NCI-H2029 (cell line): ENCODE measurements at places on chromosomes 6 and 20.

DNA sequence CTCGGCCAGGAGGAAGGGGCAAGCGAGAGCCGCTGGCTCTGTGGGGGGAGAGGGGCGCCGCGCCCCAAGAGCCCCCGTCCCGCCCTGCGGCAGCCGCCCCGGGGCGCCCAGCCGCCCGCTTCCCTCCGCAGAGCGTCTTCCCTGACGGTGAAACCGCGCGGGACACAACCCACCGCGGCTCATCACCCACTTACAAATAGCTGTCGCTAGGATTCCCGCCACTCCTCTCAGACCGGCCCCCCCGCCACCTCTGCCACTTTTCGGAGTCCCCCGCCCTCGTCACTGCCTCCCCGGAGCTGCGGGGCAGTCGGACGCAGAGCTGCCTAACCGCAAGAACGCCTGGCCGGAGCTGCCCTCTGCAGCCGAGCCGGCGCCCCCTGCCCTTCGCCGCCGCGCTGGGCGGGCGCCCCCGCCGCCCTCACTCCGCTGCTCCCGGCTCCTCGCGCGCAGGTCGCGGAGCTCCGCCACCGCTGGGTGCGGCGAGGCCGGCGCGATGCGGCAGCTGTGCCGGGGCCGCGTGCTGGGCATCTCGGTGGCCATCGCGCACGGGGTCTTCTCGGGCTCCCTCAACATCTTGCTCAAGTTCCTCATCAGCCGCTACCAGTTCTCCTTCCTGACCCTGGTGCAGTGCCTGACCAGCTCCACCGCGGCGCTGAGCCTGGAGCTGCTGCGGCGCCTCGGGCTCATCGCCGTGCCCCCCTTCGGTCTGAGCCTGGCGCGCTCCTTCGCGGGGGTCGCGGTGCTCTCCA is at the start of gene SLC35D3:
Gene SLC35D3, plus strand, starts transcription at position 366 of the 749 bp plus-strand sequence. Its CDS starts 128 bp downstream, at position 494.
- DNase-seq = no peak

DNA sequence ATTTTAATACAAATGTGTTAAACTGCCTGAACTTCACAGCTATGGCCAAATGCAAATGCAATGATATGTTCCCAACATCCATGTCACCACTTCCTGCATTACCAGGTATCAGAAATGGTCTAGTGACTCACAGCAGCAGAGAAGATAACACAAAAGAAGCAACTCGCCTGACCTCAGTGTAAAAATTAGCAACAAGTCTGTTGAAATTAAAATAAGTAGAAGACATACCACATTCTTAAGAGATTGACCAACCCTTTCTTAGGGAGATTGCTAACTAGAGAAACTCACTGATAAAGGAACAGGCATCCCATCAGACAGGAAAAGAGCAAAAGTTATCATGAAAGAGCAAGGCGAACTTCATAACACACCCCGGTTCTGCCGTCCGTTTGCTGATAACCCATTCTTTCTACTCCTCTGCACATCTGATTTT is 45.1 kb downstream of the RNASET2 start:
- no peak for DNase-seq

DNA sequence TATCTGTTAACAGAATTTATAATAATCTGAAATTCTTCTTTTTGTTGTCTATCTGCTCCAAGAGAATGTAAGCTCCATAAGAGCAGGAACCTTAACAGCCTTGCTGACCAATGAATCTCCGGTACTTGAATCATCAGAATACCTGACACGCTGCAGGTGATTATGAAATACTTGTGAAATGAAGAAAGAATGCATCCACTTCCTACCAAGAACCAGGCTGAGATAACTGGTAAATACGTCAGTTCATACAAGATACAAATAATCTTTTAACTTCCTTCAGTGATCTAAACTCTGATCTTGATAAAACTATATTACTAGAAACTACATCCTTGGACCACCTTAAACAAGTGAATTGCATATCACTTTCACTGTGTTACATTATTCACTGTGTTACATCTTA is 116.2 kb downstream of the MAP3K5 start:
- no peak for DNase-seq

- peak; percentile 86 for DNase-seq
Measured at GRCh38 chr6:41728073-41728936, 7.1 kb downstream of the TFEB start.

DNA sequence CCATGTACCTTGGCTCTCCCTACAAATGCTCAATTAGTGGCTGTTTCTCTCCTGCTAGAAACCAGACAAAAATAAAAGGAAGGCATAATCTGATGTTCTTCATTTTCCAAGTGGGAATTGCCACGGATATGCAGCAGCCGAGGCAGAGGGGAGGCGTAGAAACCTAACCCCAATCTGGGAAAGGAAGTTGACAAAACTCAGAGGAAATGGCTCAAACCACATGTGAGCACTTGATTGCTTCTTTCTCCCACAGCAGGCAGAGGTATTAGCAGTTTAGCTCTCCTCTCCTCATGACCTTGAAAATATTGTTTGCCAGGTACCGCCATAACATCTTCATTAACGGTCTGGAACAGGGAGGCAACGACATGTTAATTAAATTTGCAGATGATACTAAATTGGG is 3.8 kb upstream of the MLN start:
- DNase-seq = no peak

DNA sequence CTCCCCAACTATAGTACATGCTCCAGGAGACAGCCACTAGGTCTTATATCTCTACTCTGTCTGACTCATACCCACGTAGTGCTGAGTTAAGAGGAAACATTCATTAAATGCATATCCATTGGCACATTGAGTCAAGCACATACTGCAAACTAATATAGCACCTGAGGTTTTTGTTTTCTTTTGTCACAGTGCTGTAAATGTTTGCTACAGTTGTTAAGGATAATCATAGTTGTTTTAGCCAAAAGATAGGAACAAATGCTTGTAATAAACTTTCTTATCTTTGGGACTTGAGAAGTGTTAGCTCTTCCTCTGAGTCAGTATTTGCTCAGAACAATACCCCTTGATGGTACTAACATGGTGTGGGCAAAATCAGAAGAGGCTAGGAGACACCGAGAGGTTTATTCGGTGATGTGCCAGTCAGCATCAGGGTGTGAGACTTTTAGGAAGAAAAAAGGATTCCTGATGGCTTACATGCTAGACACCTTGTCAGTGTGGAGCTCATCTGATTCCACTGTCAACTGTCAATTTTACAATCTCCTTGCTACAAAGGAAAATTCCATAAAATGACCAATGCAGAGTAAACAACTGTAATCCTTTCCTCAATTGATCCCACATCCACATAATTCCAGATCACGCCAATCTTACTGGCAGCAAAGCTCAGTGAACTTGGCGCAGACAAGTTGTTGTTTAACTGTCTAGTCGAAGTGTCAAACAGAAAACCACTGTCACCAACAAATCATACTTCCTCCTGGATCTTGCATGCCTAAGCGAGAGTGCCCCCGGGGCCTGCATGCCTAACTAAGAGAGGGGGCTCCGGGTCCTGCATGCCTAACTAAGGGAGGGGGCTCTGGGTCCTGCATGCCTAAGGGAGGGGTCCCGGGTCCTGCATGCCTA is 36.1 kb downstream of the ELOVL2 start:
- no peak for DNase-seq

DNA sequence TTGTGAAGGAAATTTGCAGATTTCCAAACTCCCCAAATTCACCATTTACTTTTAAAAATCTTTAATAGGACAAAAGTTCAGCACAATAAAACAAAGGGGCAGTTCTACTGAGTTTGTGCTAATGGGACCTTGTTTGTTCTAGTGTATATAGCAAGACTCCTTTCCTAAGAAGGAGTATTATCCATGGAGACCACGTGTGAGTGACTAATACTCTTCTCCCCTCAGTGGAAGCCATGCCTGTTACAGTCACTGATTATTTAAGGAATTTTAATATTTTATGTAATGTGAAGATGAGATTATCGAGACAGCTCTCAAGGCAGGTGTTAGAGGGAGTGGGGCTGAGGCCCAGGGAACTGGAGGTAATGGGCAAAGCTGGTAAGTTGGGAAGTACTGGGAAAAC is 16.4 kb upstream of the QKI start:
- DNase-seq = no peak

DNA sequence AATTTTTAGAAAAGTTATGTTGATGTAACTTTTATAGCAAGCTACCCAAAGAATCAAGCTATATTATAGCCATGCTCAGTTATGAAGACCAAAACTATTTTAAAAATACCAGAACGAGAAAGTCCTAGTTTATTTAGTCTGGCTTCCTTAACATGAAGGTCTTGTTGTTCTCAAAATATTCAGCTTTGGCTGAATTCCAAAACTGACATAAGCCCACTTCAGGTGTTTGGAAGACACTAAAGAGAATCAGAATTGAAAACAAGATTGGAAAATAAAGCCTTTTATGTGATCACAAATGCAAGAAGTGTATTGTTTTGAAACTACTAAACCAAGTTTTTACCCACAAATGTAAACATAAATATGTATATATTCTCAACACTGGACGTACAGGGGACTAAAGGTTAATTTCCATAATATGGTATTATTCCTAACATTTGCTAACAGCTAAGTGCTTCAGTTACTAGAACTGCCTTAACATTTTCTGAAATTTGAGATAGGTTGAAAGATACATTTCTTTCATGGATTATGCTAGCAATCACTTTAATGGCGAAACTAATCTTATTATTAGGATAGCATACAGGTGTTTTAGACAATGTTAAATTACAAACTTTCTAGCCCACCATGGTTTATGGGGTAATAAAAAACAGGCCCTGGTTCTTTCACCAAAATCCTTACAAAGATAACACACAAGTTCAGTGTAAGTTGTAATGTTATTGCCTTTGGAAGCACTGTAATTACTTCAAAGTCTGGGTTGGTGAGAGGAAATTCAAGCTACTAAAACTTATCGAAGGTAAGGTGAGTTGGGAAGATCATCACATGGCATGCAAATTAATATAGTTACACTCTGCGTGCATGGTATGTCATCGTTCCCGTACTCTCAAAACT is 1.6 kb downstream of the MAP3K5 start:
- DNase-seq = peak; percentile 15

- no peak for DNase-seq
Measured at GRCh38 chr20:49563015-49563980, 4.6 kb downstream of the PTGIS start.

GRCh38 chr20:23362392-23363256 is 642 bp downstream of the GZF1 start:
- peak; percentile 9 for DNase-seq

GRCh38 chr6:52749556-52750152 is 13.6 kb downstream of the GSTA2 start:
- peak; percentile 65 for DNase-seq

GRCh38 chr6:36691011-36691410 is 6.6 kb upstream of the RAB44 start:
- DNase-seq = no peak

DNA sequence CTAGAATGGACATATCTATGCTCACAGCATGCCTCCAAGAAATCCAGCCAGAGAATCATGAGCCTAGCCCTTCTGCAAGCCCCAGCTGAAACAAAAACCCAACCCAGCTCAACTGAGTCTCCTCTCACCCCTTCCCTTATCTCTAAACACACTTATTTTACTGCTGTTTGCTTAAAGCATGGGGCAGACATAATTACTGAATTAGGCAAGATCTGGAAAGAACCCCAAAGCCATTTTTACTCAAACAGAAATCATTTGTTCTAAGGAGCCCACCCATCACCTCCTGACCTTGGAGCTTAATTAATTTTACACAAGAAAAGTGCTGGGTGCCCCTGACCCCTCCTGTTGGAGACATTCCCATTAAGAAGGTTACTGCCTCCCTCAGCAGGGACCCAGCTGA is 291.6 kb downstream of the MAFB start:
- no peak for DNase-seq

DNA sequence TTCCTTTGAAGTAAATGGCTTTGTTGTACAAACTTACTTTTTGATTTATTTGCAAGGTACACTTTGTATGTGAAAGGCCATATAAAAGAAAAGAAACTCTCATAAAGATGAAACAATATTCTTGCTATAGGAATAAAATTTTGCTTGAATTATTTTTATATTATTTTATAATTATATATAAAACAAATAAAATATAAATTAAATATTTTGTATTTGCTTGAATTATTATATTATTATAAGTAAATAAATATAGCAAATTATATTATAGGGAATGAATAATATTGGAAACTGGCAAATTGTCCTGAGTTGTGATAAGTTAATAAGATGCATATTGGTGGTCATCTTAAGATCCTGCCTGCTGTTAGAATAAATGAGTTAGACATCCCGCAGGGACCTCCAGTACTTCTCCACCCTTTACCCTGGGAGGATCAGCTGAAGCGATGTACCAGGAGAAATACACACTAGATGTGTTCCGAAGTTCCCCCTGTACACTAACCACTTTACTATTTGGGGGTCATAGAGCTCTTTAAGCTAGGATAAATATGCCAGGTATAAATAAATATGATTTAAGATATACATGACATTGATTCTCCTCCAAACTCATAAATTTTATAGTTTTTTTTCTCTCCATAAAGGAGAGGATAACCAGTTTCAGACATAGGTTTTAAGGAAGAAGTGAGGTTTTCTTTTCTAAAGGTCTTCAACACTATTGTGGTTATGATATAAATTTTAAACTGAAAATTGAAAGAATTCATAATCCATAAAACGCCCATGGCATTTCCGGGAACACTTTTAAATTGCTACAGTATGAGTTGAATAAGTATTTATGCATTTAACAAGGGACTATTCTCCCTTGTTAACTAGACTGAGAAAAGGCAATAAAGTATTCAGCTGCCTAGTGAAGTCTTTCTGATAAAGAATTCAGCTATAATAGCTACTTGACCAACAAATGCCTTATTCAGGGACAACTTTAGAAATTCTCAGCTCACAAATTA is 486.3 kb upstream of the MARCKS start:
- no peak for DNase-seq

- DNase-seq = no peak
Measured at GRCh38 chr6:76862936-76863335, 600.4 kb downstream of the HTR1B start.

DNA sequence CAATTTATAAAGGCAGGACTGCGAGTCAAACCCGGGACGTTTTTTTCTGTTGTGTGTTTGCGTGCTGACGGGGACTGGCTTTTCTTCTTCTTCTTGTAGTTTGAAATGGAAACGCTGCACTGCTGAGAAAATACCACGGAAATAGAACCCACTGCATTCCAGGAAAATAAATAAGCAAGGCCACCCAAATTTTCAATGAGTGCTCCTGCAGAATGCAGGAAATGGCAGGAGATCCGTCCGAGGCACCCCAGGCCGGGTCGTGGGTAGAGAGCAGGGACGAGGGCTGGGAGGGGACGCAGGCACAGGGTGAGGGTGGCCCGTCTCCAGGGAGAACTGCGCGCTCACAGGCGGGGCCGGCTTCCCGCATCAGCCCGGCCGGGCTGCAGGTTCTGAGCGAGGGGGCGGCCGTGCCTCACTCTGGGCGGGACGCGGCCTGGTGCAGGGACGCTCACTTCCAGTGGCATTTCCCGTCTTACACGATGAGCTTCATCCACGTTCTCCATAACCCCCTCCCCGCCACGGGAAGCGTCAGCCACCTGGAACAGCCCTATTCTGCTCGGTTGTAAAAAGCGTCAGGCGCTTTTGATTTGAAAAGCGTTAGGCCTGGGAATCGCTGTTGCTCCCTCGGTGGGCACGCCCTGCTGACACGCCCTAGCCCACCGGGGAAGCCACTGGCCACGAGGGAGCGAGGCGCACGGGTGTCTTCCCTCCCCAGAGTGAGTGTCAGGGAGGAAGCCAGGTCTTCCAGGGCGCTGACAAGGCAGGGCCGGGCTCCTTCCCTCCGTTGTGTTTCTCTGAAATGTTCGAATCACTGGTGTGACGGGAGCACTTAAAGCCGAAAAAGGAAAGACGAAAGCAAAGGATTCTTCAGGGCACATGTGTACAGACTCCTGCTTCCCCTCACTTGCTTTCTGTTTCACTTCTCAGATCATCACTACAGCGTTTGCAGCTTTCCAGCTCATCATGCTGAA is 17.9 kb upstream of the EXOC2 start:
- DNase-seq = peak; percentile 83
